ENCODE measurements at places on chromosomes 13 and 19.

GRCh38 chr19:38143847-38144246 lies 80.2 kb downstream of the DPF1 start:
- no peak for DNase-seq

- no peak for DNase-seq
Measured at GRCh38 chr13:70483599-70484276, 375.5 kb upstream of the KLHL1 start.

DNA sequence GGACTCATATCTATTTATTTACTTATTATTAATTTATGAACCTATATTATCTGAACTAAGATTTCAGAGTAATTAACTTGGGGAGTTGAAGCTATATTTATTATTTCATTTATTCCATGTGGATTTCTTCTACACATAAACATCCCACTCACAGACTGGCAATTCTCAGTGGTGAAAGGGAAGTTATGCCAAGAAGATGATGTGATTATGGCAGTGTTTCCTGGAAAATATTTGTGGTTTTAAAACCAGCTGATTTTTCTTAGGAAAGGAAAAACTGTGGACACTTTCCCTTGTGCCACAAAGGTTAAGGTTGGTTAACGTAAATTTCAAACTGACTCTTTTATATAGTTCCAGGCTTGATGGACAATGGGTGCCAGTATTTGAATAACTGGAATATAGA lies 513.1 kb downstream of the SLITRK6 start:
- no peak for DNase-seq

DNA sequence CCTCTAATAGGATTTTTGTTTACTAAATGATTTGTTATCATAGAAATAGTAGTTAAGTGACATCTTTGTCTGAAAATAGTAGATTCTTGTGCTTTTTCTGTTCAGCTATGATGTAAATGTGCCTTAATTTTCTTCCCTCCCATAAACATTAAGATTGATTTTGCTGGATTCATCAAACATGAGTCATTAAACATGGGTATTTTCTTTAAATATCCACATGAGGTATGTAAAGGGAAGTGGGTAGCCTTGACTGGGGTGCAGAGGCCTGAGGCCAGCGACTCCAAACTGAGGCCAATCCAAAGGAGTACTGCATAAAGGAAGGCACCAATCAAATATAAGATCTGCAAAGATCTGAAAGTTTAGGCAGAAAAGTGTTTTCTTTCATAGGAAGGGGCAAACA lies 3.7 kb downstream of the ZNF136 start:
- DNase-seq, result no peak

DNA sequence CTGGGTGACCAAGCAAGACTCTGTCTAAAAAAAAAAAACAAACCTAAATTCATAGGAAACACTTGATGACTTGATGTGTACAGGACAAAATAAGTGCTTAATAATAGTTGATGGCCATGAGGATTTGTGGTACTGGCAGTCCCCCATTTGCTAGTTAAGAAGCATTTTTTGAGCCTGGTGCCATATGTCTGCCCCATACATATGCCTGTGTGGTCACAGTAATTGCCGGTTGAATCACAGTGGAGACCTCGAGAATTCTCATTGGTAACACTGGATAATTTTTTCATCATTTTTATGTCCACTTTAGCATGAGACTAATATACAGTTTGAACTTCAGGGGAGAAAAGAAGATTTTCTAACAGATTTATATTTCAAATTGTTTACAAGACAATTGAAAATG lies 79.2 kb downstream of the LRCH1 start:
- no peak for DNase-seq

GRCh38 chr13:46561691-46562090 lies 8.7 kb downstream of the LRCH1 start:
- DNase-seq, result no peak

GRCh38 chr19:4088975-4089374 lies 22.3 kb upstream of the ZBTB7A start:
- no peak for DNase-seq

GRCh38 chr13:112605531-112605990 lies 17.6 kb upstream of the TUBGCP3 start:
- no peak for DNase-seq

DNA sequence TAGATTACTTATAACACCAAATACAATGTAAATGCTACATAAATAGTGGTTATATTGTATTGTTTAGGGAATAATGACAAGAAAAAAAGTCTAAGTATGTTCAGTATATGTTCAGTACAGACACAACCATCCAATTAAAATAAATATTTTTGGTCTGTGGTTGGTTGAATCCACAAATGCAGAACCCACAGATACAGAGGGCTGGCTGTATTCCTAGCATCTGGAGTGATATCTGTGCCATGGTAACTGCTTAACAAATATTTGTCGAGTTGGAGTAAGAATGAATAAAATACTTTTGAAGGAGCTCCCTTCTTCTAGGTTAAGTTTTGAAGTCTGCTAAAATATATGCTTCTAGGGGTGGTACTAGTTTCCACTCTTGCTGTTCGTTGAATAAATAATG lies 241.0 kb downstream of the KLF5 start:
- no peak for DNase-seq

- peak; percentile 55 for DNase-seq
Measured at GRCh38 chr19:925526-926322, at the start of gene ARID3A. TSS of gene ARID3A (plus strand) at chr19:926035. CDS start at chr19:929529, 3,494 bp downstream.

DNA sequence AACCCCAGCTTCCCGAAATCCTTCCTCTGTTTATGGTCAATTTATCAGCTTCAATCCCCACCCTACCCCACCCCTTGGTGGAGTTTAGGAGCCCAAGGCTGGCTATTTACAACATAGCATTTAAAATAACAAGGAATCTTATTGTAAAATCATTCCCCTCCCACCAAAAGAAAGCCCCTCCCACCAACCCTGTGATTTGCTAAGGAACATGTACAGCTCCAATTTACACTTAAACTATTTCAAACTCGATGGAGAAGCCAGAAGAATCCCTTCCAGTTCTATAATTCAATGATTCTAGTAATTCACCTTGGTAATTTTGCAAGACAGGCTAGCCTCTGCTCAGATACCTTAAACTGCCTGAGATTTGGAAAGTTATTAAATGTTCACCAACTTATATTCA lies 3.0 kb downstream of the LATS2 start:
- DNase-seq, result no peak

GRCh38 chr19:34995551-34995950 lies 4.6 kb upstream of the GRAMD1A start:
- no peak for DNase-seq

Data from activated T-cell treated with anti-CD3 and anti-CD28 coated beads for 4 hours (primary cell).